Activated CD8-positive, alpha-beta memory T cell treated with anti-CD3 and anti-CD28 coated beads, Interleukin-2, amount 50 U/mL, for 48 hours (primary cell): ENCODE measurements at places on chromosomes 3 and 15.

DNA sequence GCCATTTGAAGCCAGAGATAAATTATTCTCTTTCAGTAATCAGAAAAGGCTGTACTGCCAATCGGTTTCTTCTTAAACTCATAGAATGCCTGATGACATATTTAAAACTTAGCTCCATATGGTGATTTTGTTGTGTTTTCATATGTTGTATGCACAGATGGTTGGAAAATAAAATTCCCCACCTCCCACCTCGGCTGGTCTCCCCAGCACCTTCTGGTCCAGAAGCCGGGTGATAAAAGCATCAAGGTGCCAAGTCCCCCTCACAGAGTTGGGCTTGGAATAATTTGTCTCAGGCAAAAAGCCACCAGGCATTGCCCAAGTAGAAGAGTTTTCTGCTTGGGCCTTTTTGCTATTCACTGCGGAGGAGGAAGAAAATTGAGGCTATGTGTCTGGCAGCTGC, 18.4 kb downstream of the LARS2 start:
- no peak for DNase-seq

DNA sequence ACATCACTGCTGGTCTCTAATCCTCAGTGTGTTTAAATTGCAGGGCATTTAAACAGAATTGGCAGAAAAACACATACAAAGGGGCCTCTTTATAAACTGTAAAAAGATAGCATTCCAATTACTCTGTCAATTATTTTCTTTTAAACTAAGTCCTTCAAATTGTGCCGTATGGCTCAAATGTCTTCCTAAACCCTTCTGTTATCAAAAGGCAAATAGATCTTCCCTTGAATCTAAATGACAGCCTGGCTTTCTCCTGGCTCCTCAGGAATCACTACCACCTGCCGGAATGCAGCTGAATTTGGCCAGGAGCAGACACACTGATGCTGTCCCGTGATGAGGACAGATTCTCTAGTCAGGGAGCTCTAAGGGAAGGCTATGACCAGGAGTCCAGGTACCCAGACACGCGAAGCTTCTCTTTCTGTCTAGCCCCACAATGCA, 85.6 kb downstream of the IGF2BP2 start:
- DNase-seq: no peak

DNA sequence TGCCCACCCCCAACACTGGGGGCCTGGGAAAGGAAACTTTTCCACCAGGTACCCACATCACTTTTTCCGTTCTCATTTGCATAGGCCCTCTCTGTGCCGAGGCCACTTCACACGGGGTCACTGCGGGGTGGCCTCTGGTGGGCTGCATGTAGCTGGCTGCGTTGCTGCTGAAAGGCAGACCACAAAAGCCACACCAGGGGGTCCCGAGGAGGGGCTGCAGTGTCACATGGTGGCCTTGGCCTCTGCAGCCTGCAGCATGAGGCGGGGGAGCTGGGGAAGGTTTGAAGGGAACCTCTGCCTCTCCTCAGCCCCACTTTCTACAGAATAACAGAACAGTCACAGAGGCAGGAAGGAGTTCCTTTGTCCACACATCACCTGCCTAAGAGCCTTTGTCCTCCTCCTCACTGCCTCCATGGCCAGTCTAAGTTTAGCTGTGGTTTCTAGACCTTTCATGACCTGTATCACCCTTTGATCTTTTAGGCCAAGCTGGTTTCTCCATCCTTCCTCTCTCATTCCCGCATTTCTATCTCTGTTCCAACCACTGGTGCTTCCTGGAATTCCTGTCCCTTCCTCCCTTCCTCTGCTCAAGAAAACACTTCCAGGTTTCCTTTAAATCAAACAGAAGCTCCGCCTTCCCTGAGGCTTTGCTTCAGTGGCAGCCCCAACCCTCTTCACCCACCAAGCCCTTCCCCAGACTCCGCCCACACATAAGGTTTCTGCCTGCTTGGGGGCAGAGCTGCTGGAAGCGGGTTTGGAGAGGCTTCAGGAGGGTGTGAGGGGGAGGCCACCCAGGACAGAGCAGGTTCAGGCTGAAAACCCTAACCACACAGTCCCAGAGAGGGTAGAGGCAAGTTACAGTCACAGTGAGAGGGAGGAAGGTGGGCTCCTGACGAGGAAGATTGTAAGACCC, 150.7 kb upstream of the TLE3 start:
- no peak for DNase-seq

DNA sequence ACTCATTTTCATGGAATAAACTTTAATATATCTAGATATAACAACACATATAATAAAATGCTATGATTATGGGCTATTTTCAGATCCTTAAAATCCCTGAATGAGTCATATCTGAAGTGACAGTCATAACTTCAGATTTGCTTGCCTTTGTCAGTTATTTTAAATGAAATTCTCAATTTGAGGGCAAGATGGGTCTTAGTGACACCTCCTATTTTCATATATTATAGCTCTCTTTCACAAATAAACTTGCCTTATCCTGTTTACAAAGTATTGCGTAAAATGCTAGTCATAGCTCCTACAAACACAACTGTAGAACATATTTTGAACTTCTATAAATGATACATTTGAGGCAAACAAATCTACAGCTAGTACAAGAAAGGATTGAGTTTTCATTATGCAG, 6.2 kb upstream of the THRB start:
- no peak for DNase-seq

DNA sequence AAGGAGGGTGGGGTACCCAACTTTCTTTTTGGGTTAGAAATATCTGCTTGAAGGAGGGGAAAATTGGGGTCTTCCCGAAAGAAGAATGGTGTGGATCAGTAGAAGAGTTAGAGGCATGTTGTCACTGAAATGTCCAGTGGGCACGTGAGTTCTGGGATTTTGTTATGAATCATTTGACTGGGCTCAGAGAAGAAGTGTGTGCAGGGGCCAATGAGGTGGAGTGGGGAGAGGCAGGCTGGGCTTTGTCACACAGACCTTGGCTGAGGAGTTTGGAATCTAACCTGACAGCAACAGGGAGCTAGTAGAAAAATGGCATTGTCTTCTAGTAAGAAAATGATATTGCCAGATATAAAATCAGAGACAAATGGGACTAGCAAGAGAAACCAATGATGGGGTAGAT, 436.8 kb downstream of the MFSD1 start:
- DNase-seq: no peak

GRCh38 chr3:20043396-20043795, 3.1 kb downstream of the KAT2B start:
- peak; percentile 63 for DNase-seq

- DNase-seq: peak; percentile 68
Measured at GRCh38 chr15:76339305-76340197, 3.0 kb downstream of the ISL2 start.

GRCh38 chr3:150727653-150728502, 24.2 kb upstream of the ERICH6 start:
- no peak for DNase-seq

GRCh38 chr3:149428087-149428486, 46.4 kb upstream of the TM4SF4 start:
- no peak for DNase-seq
